H9 (cell line): ENCODE measurements at places on chromosomes 1 and 21. TPM values are rescaled to one million over a fixed set of nuclear protein-coding genes. Genes with fewer than 3 reads are reported as not detected.

- H3K36me3 ChIP-seq, result no peaks in the 10 kb centered on the region
- H3K27ac ChIP-seq, result no peak overlapping the region
- peaks cover 15% of the 10 kb centered on the region for H3K4me1 ChIP-seq
- H3K4me3 ChIP-seq, result no peak overlapping the region
- no peak for DNase-seq
Measured at GRCh38 chr1:164725401-164725800, 166.4 kb downstream of the PBX1 start.

DNA sequence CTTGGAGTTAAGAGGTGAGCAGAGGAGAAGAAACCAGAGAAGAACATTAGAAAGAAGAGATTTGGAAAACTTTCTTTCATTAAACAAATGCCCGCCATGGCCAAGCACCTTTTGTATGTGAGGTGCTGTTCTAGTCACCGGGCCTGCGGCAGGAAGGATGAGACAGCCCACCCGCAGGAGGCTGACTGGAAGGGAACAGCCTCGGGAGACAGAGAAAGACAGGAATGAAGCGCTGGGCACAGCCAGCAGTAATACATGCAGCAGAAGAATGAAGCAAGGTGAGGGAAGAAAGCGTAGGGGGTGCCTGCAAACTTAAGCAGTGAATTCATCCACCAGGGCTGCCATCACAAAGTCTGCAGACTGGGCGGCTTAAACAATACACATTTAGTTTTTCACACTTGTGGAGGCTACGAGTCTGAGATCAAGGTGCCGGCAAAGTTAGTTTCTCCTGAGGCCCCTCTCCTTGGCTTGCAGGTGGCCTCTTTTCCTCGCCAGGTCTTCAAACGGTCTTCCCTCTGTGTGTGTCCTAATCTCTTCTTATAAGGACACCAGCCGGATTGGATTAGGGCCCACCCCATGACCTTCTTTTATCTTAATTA, 188.1 kb downstream of the PSMG1 start:
- 0 out of 2 replicates have a peak, but pooled peaks cover 4% of the 10 kb centered on the region for H3K4me1 ChIP-seq
- H3K4me3 ChIP-seq, result no peak overlapping the region
- no peaks in the 10 kb centered on the region for H3K36me3 ChIP-seq

DNA sequence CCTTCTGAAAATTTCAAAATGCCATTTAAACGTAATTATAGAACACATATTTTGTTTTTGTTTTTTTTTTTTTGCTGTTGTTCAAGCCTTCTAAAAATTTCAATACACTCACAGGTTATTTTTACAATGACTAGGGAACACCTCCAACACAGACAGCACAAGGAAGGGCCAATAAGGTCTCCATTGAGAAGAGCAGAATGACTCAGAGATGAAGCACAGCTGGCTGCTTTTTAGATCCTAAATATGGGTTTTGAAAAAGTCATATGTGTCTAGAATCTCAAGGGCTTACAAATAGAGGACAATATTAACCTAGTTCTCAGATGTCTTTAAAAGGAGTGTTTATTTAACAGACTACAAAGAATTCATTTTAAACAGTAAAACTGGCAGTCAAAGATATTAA, 104.6 kb downstream of the NEGR1 start:
- H3K4me1 ChIP-seq, result no peaks in the 10 kb centered on the region
- DNase-seq, result no peak

- no peaks in the 10 kb centered on the region for H3K4me1 ChIP-seq
- peaks cover 5% of the 10 kb centered on the region; the same call in 1 of the 3 replicates for H3K36me3 ChIP-seq
- no peak overlapping the region for H3K27ac ChIP-seq
Measured at GRCh38 chr1:222616525-222616924, 1.4 kb upstream of the MIA3 start.

DNA sequence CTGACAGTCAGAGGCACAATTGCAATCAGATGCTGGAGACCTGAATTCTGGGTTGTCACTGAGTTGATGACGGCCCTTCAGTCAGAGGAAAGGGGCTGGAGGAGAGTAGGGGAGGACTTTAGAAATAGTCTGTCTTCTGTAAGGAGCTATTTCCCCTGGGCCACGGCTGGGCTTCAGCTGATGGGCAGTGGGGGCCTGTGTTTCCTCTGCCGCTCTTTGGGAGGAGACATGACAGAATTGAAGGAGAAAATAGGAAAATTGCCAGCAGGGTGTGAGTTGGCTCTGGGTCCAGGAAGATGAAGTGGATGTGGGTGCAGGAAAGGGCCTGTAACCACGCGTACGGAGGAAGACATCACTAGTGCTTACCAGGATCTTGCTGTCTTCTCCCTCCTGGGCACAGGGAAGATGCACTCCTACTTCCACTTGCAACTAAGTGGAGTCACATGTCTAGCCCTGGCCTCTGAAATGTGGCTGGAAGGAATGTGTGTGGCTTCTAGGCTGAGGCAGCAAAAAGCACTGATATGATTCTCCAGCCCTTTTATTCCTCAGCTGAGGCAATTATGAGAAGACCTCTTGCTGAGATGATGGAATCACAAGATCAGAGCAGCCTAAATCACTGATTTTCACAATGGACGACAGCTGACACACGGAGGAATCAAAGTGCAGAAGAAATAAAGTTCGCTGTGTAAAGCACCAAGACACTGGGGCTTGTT, 250.0 kb downstream of the GRIK3 start:
- DNase-seq, result no peak
- no peaks in the 10 kb centered on the region for H3K4me1 ChIP-seq
- H3K27me3 ChIP-seq, result no peaks in the 10 kb centered on the region
- no peak overlapping the region for H3K27ac ChIP-seq
- H3K4me3 ChIP-seq, result no peak overlapping the region

GRCh38 chr1:78441921-78442320, 48.9 kb upstream of the PTGFR start:
- H3K27me3 ChIP-seq, result no peaks in the 10 kb centered on the region
- peaks cover 3% of the 10 kb centered on the region; the same call in 1 of the 2 replicates for H3K4me1 ChIP-seq
- no peak for DNase-seq
- no peak overlapping the region for H3K4me3 ChIP-seq

DNA sequence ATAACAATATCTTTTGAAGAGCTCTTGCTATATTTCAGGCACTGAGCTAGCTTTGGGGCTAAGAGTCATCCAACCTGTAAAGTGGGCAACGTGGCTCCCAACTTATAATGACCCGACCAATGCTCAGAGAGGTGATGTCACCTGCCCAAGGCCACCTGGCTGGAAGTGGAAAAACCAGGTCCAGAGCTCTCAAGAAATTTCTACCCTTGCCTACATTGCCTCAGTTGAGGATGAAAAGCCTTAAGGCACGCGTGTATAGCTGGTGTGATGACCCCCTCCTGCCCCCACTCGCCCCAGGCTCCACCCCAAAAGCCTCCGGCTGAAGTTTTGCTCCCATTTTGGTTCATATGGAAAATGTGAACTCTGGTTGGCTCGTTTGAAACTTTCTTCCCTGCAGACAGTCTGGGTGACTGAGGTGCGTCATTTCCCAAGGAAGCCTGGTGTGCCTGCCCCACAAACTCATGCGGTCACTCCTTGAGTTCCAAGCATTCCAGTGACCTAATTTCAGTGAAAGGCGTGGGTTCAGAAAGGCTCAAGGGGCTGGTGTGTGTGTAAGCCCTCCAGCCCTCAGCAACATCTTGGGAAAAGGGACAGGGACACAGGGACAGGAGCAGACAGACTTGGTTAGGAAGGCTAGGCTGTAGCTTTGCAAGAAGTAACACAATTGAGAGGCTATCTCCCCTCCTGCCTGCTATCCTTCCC, 20.5 kb downstream of the HTR1D start:
- no peak for DNase-seq
- H3K27ac ChIP-seq, result no peak overlapping the region
- H3K4me3 ChIP-seq, result no peak overlapping the region
- H3K36me3 ChIP-seq, result no peaks in the 10 kb centered on the region
- H3K27me3 ChIP-seq, result no peaks in the 10 kb centered on the region

DNA sequence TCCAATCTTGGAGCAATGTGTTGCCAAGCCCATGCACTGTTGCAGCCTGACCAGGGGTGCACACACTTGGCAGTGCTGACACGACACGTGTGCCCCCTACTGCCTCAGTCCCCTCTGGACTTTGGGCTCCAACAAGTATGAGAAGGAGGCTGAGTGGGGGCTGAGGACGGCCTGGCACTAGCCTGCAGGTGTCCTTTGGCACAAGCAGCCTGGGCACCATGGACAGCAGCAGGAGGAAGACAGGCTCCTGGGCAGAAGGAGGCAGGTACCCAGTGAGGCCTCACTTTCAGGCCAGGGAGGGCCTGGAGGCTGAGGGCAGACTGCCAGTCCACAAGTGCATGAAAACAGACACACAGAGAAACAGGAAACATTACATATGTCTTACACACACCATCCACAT, 1702.9 kb upstream of the B3GALT2 start:
- no peaks in the 10 kb centered on the region for H3K4me1 ChIP-seq
- DNase-seq, result no peak
- H3K27ac ChIP-seq, result no peak overlapping the region
- H3K4me3 ChIP-seq, result no peak overlapping the region

DNA sequence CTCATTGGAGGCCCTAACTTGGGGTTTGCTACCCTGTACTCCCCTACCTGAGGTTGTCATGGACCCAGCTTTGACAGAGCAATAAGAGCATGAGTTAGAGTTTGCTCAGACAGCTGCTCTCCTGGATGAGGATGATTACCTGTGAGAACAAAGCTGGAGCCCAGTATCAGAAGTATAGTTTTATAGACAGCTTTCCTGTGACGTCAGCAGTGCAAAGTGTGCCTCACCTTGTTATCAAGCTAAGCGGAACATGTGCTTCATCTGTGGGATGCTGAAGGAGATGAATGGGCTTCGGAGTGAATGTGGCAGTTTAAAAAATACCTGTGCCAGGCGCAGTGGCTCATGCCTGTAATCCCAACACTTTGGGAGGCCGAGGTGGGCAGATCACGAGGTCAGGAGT, 5.4 kb upstream of the WDR47 start:
- no peaks in the 10 kb centered on the region for H3K4me1 ChIP-seq
- no peak for DNase-seq
- no peak overlapping the region for H3K27ac ChIP-seq
- no peaks in the 10 kb centered on the region for H3K27me3 ChIP-seq
- no peak overlapping the region for H3K4me3 ChIP-seq

- H3K36me3 ChIP-seq, result peaks cover 55% of the 10 kb centered on the region
- H3K27ac ChIP-seq, result no peak overlapping the region
- H3K4me1 ChIP-seq, result no peaks in the 10 kb centered on the region
Measured at GRCh38 chr1:45508295-45509151, 8.4 kb downstream of the MMACHC start.

DNA sequence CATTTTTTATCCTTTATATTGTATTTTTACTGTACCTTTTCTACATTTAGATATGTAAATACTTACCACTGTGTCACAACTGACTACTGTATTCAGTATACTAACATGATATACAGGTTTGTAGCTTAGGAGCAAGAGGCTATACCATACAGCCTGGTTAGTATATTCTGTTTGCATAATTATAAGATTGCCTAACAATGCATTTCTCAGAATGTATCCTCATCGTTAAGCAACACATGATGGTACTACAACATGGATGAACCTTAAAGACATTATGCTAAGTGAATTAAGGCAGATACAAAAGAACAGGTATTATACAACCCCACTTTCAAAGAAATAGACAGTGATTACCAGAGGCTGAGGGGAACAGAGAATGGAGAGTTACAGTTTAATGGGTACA, 62.7 kb downstream of the RUSC1 start:
- DNase-seq, result no peak
- H3K36me3 ChIP-seq, result peaks cover 19% of the 10 kb centered on the region; the same call in 2 of the 3 replicates

DNA sequence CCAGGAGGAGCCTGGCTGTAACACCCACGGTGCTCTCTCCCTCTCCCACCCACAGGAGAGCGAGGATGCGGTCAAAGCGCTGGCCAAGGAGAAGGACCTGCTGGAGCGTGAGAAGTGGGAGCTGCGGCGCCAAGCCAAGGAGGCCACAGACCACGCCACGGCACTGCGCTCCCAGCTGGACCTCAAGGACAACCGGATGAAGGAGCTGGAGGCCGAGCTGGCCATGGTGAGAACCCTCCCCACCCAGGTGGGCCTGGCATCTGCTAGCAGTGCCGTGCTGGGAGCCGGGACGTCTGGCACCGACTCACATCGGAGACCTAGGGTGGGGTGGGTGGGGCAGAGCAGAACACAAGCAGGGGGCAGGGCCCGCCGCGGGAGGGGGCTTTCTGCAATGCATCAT, 109.6 kb upstream of the TMEM51 start:
- no peak overlapping the region for H3K27ac ChIP-seq
- no peaks in the 10 kb centered on the region for H3K4me1 ChIP-seq
- DNase-seq, result no peak
- no peaks in the 10 kb centered on the region for H3K27me3 ChIP-seq

DNA sequence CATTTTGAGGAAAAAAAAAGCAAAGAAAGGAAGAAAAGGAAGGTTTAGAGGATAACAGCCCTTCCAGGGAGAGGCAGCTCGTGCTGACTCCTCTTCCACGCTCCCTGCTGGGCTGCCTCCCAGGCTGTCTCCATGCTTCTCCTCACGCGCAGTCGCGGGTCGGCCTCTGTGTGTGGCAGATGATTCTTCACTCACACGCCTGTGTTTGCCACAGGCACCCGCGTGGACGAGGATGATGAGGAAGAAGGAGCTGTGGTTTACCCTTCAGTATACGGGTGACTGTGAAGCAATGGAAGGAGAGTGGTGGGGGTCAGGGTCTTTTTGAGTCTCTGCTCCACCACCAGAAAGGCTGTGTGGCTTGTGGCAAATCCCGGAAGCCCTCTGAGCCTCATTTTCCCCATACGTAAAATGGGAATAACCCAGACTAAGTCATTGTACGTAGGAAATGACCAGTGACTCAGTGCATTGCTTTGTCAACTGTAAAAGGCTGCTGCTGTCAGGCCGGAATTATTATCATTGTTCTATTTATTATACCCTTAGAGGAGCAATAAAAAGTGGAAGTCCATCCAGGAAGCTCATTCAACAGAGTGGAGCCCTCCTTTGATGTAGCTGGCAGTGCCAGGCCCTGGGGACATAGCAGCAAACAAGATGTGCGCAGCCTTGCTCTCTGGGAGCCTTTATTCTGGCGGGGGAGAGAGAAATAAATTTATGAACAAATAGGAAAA, 11.9 kb upstream of the SH2D2A start:
- H3K27me3 ChIP-seq, result no peaks in the 10 kb centered on the region; the same call in 1 of the 2 replicates
- no peak for DNase-seq
- H3K4me3 ChIP-seq, result no peak overlapping the region

DNA sequence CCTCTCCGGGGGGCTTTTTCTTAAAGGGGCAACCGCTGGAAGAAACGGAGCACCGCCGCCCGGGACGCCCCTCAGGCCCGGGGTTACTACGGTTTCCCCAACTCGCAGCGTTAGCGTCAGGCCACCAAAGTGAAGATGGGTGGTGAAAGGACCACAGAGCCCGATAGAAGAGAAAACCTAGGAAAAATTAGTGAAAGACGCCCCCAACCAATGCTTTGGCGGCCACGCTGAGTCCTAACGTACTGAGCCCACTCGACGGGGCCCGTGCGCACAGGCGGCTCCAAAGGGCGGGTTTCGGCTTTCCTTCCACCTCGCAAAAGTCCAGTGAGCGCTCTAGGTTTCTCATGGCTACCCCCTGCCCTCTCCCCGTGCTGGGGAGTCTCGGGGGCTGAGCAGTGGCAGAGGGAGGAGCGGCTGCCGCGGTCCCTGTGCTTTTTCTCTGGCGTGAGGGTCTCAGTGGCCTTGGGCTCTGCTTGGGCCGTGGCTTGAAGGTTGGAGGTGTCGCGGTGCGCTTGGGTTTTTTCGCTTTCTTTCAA, 12.2 kb upstream of the SPEN start:
- H3K4me3 ChIP-seq, result peak overlapping the region; percentile 78
- DNase-seq, result no peak
- no peaks in the 10 kb centered on the region; the same call in 1 of the 2 replicates for H3K4me1 ChIP-seq
- H3K36me3 ChIP-seq, result peaks cover 7% of the 10 kb centered on the region; the same call in 1 of the 2 replicates
- H3K27ac ChIP-seq, result peak overlapping the region; percentile 99

Gene AMY1C
- total RNA-seq, result not detected in 2 replicates

Gene MAB21L3
- not detected in 2 replicates for total RNA-seq

Gene SLC2A5
- not detected in 2 replicates for total RNA-seq

Gene MYBPHL
- 0.59 and 1.1 TPM in 2 replicates for total RNA-seq

Gene S100A2
- total RNA-seq, result 0.57 and 0.92 TPM in 2 replicates

Gene TP53BP2
- total RNA-seq, result 46.2 and 49.7 TPM in 2 replicates
